T-cell (primary cell): ENCODE measurements at places on chromosomes 6 and 20. TPM values are rescaled to one million over a fixed set of nuclear protein-coding genes. Genes with fewer than 3 reads are reported as not detected.

RTN4IP1 gene
- total RNA-seq = 7.5 TPM

ZNF831 gene
- total RNA-seq = 23.1 TPM

C6orf58 gene
- not detected for total RNA-seq

SLC22A7 gene
- not detected for total RNA-seq

MDFI gene
- not detected for total RNA-seq

GHRH gene
- total RNA-seq = not detected

HEY2 gene
- 0.16 TPM for total RNA-seq

NNAT gene
- not detected for total RNA-seq

BEND6 gene
- not detected for total RNA-seq

JPH2 gene
- total RNA-seq = 0.06 TPM

BPI gene
- total RNA-seq = not detected

NKAIN2 gene
- not detected for total RNA-seq

UBD gene
- not detected for total RNA-seq

NRSN1 gene
- total RNA-seq = not detected

ISM1 gene
- 4.5 TPM for total RNA-seq

SULF2 gene
- total RNA-seq = 1.3 TPM

CLIC1 gene
- 131 TPM for total RNA-seq

LIME1 gene
- total RNA-seq = 161 TPM

SLC22A3 gene
- 0.29 TPM for total RNA-seq

ANKRD6 gene
- total RNA-seq = 4.2 TPM

- DNase-seq = no peak
- H3K27me3 ChIP-seq = no peaks in the 10 kb centered on the region
- H3K4me3 ChIP-seq = no peak overlapping the region
- no peak overlapping the region for H3K27ac ChIP-seq
Observed at GRCh38 chr6:53264915-53265607, 83.7 kb downstream of the ELOVL5 start.

GRCh38 chr20:43969028-43969447, 54.4 kb downstream of the TOX2 start:
- H3K27me3 ChIP-seq = no peaks in the 10 kb centered on the region
- peaks cover 24% of the 10 kb centered on the region for H3K4me1 ChIP-seq
- no peaks in the 10 kb centered on the region for H3K36me3 ChIP-seq
- no peak overlapping the region for H3K27ac ChIP-seq
- no peak overlapping the region for H3K4me3 ChIP-seq
- DNase-seq = no peak

DNA sequence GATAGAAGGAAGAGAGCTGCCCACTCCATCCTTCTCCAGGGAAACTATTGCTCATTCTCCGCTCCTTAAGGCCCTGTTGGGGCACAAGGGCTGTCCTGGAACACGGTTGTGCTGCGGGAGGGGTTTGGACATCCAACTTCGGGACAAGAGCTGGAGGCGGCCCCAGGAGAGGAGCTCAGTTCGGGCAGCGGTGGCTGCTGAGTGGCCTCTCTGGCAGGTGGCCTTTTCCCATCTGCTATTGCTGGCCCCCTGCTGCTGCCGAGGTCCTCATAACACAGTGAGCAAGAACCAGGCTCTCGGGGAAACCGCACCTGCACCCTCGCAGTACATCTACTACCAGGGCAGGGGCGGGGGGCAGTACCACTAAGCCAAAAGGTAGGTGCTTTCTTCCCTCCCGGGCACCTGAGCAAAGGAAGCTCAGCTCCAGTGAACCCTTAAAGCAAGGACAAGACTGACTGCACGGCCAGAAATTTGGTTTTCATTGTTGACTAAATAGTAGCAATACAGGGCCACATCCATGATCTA, 63.7 kb downstream of the PSMG4 start:
- H3K4me1 ChIP-seq = peaks cover 18% of the 10 kb centered on the region
- DNase-seq = no peak
- H3K36me3 ChIP-seq = no peaks in the 10 kb centered on the region
- H3K27me3 ChIP-seq = no peaks in the 10 kb centered on the region
- no peak overlapping the region for H3K4me3 ChIP-seq

GRCh38 chr6:106084106-106084988, 1.8 kb upstream of the PRDM1 start:
- H3K36me3 ChIP-seq = no peaks in the 10 kb centered on the region
- no peak overlapping the region for H3K4me3 ChIP-seq
- peaks cover 9% of the 10 kb centered on the region for H3K27me3 ChIP-seq
- H3K4me1 ChIP-seq = peaks cover 46% of the 10 kb centered on the region
- DNase-seq = no peak

GRCh38 chr20:35743693-35744491, 1.8 kb upstream of the RBM39 start:
- peak overlapping the region; percentile 99 for H3K27ac ChIP-seq
- peak overlapping the region; percentile 63 for H3K4me3 ChIP-seq
- no peaks in the 10 kb centered on the region for H3K27me3 ChIP-seq
- no peak for DNase-seq
- H3K36me3 ChIP-seq = peaks cover 17% of the 10 kb centered on the region
- peaks cover 26% of the 10 kb centered on the region for H3K4me1 ChIP-seq

DNA sequence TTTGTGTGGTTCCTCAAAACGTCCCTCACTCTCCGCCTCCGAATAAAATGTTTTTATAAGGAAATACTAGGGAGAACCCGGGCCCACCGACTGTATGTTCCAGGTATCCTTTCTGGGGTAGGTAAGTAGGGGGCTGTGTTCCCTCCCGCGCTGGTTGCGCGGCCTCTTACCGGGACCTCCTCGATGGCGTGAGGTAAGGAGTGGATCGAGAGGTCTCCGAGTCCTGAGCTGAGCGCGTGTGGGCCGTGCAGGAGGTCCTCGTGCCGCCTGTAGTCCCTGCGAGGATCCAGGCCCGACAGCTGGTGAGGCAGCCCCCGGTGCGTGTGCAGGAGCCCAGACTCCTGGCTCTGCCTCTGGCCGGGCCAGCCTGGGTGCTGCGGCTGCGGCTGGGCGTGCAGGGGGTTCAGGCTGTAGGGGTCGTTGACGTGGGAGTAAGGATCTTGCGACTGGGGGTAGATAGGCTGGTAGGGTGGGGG, 5.1 kb downstream of the TFAP2A start:
- no peak overlapping the region for H3K4me3 ChIP-seq
- no peak overlapping the region for H3K27ac ChIP-seq
- H3K36me3 ChIP-seq = no peaks in the 10 kb centered on the region

DNA sequence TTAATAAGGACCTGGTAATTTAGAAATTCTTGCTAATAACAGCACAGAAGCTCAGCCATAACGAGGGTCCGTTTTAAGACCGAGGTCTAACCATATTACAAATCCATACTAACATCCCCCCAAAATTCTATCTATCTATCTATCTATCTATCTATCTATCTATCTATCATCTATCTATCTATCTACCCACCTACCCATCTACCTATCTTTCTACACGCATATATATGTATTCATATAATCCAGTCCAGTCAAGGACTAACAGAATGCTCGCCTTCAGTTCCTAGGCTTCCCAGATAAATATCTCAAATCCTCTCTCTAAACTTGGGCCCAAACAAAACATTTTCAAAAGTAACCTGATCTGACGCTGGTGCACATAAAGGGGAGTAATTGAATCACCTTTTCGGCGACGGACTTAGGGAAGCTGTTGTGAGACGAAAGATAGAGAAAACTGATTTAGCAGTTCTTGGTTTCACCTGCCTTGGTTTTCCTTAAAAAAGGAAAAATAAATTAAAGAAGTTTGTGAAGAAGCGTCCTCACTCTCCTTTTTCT, 14.5 kb downstream of the HMGN4 start:
- DNase-seq = no peak
- no peaks in the 10 kb centered on the region for H3K27me3 ChIP-seq
- peaks cover 27% of the 10 kb centered on the region for H3K4me1 ChIP-seq
- H3K4me3 ChIP-seq = peak overlapping the region; percentile 79
- H3K36me3 ChIP-seq = no peaks in the 10 kb centered on the region

DNA sequence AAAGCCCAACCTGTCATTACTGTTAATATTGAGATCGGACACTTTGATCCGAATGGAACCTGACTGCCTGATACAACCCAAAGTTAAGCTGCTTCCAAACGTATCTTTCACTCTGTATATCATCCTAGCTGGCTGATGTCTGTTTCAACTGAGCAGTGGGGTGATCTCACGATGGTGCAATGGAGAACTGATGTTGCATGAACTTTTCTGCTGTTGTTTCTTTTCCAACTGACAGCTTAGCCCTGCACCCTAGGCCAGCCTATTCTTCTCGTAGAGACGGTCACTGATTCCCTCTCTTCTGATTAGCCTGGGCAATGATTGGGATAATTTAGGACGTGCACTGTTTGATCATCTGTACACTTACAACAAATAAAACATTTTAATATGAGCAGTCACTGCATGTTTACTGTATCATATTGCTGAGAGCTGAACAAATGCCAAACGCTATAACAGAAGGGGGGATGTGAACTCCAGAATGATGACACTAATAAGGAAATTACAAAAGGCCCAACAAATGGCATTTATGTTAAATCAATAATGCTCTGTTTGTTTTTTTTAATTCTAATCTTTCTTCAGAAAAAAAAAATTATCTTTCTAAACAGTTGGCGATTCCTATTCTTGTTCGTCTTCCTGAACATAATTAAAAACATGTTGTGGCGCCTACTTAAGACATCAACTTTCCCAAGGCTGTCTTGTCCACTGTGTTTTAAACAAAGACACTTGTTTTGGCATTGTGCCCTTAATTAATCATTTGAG, 184.8 kb downstream of the ZNF217 start:
- no peak overlapping the region for H3K27ac ChIP-seq
- no peaks in the 10 kb centered on the region for H3K4me1 ChIP-seq
- no peaks in the 10 kb centered on the region for H3K36me3 ChIP-seq
- no peak overlapping the region for H3K4me3 ChIP-seq
- DNase-seq = no peak
- H3K27me3 ChIP-seq = no peaks in the 10 kb centered on the region

- DNase-seq = no peak
- H3K27ac ChIP-seq = no peak overlapping the region
- no peaks in the 10 kb centered on the region for H3K4me1 ChIP-seq
- no peaks in the 10 kb centered on the region for H3K27me3 ChIP-seq
Observed at GRCh38 chr6:73867411-73867810, 171.4 kb downstream of the CD109 start.

DNA sequence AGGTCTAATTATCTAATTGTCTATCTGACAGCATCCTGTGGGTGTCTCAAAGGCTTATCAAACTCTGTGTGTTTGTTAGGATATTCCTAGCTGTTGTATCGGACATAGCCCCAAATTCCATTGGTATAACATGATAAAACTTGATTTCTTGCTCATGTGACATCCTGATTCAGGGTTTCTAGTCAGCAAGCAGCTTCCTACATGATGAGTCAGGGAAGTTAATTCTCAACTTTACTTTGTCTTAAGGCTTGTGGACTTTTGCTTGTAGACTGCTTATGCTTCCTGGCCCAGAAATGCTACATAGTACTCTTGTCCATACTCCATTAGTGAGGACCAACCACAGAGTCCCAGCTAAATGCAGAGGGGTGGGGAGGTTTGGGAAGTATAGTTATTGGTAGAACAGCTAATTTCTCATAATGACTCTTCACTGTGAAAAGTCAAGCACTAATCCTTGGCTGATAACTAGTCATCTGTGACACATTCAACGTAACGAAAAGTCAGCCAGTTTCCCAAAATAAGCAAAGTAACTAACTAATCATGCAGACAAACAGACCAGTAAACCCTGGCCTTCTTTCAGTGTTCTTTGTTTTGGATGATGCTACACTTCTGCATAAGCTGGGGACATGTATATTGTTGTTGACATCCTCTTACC, 25.8 kb downstream of the NKAIN2 start:
- H3K36me3 ChIP-seq = no peaks in the 10 kb centered on the region
- H3K27me3 ChIP-seq = no peaks in the 10 kb centered on the region
- no peak overlapping the region for H3K4me3 ChIP-seq
- H3K27ac ChIP-seq = no peak overlapping the region

- peaks cover 1% of the 10 kb centered on the region for H3K4me1 ChIP-seq
- H3K4me3 ChIP-seq = no peak overlapping the region
- no peak overlapping the region for H3K27ac ChIP-seq
- no peaks in the 10 kb centered on the region for H3K27me3 ChIP-seq
- no peak for DNase-seq
Observed at GRCh38 chr6:131177996-131178395, 42.7 kb downstream of the AKAP7 start.

- H3K36me3 ChIP-seq = no peaks in the 10 kb centered on the region
- no peaks in the 10 kb centered on the region for H3K4me1 ChIP-seq
- DNase-seq = no peak
- H3K27me3 ChIP-seq = no peaks in the 10 kb centered on the region
- H3K4me3 ChIP-seq = no peak overlapping the region
Observed at GRCh38 chr6:135393289-135393688, 104.3 kb downstream of the AHI1 start.

- H3K27ac ChIP-seq = no peak overlapping the region
- H3K36me3 ChIP-seq = no peaks in the 10 kb centered on the region
- no peak overlapping the region for H3K4me3 ChIP-seq
- peaks cover 14% of the 10 kb centered on the region for H3K4me1 ChIP-seq
- no peaks in the 10 kb centered on the region for H3K27me3 ChIP-seq
Observed at GRCh38 chr6:2021713-2022125, 223.7 kb downstream of the GMDS start.

DNA sequence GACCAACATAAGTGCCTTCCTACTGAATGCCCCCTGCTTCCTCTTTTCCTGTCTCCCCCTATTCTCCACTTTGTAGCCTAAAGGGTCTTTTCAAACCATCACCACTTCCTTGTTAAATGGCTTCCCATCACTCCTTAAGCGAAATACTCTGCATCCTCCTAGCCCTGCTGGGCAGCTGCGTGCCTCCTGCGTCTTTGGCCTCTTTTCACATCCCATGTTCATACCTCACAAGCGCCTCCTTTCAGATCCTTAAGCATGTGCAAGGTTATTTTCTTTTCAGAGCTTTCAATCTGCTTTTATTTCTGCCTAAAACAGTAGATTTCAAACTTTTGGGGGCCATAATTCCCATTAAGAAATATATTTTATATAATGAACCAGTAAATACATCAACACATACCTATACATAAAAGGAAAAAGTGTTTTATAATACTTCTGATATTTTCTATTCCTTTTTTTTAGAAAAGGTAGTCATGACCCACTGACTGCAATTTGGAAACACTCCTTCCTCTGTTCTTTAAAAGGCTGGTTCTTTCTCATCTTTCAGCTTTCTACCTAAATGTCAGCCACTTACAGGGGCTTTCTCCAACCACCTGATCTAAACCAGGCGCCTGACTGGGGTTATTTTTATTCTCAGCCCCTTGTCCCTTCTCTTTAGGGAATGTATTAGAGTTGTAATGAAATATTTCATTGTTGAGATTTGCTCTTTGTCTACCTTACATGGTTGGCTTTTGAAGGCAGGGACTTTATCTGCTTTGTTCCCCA, 84.1 kb downstream of the PRDM1 start:
- H3K4me1 ChIP-seq = peaks cover 2% of the 10 kb centered on the region
- no peak for DNase-seq
- no peak overlapping the region for H3K4me3 ChIP-seq
- no peak overlapping the region for H3K27ac ChIP-seq
- no peaks in the 10 kb centered on the region for H3K27me3 ChIP-seq

DNA sequence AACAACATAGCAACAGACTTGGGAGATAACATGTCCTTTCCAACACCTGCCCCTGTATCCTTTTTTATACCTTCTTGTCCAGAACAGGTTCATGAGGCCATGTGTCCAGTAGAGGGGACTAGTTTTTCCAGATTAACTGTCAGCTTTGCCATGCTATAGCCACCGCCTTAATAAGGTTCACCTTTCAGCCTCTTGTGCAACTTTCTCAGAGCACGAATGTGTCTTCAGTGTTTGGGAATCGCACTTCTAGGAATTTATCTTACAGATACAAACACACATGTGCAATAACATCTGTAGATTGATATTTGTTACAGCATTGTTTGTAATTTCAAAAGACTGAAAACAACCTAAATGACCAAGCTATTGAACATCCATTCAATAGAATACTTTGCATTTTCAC, 21.4 kb downstream of the NCR2 start:
- no peaks in the 10 kb centered on the region for H3K27me3 ChIP-seq
- H3K4me1 ChIP-seq = no peaks in the 10 kb centered on the region
- H3K36me3 ChIP-seq = no peaks in the 10 kb centered on the region
